IMR-90 (cell line): ENCODE measurements at places on chromosomes 2 and 18. TPM values are rescaled to one million over a fixed set of nuclear protein-coding genes. Genes with fewer than 3 reads are reported as not detected.

GRCh38 chr2:12271589-12271984 lies 445.1 kb upstream of the TRIB2 start:
- DNase-seq: no peak

- DNase-seq: no peak
Observed at GRCh38 chr18:74589021-74589420, 8.6 kb upstream of the ZNF407 start.

- DNase-seq: no peak
Observed at GRCh38 chr2:88239781-88240180, 69.6 kb downstream of the THNSL2 start.

PPM1G gene
- 95.9 and 99.2 TPM in 2 replicates for total RNA-seq

MAP3K20 gene
- total RNA-seq: 84.4 and 93.0 TPM in 2 replicates
